ENCODE measurements at places on chromosomes 13 and 19.
A peak's percentile ranks its signal among the peaks of the same experiment; 100 is the strongest.

- no peak for DNase-seq
Measured at GRCh38 chr13:44136696-44137268, 236.8 kb upstream of the SERP2 start.

DNA sequence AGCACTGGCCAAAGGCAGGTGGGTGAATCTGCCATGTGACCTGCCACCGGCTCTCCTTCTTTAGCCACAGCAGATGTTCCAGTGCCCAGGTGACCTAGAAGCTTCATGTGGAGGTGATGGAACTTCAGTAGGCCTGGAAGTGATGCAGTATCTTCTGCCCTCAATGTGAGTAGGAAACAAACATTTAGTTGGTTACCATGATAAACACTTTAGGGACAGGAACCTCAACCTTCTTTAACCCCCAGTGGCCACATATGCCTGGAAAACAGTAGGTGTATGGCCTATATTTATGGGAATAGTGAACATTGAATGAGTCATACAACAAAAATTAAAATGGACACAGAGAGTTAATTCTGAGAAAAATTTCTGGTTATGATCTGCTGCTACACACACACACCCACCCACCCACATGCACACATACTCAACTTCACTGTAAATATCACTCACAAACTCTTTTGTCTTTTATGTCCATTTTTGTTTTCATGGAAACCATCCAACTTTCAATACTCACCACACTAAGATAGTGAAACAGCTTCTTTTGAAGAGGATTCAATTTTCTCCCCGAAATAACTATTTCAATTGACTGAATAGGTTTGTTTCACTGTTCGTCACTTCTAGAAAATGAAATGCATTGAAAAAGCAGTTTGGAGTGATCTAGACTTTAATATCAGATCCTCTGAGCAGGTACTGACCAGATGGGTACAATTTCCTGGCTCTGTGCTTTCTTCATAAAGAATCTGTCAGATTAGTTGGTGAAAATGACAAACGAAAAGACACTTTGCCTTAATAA, 97.3 kb downstream of the STARD13 start:
- no peak for DNase-seq

DNA sequence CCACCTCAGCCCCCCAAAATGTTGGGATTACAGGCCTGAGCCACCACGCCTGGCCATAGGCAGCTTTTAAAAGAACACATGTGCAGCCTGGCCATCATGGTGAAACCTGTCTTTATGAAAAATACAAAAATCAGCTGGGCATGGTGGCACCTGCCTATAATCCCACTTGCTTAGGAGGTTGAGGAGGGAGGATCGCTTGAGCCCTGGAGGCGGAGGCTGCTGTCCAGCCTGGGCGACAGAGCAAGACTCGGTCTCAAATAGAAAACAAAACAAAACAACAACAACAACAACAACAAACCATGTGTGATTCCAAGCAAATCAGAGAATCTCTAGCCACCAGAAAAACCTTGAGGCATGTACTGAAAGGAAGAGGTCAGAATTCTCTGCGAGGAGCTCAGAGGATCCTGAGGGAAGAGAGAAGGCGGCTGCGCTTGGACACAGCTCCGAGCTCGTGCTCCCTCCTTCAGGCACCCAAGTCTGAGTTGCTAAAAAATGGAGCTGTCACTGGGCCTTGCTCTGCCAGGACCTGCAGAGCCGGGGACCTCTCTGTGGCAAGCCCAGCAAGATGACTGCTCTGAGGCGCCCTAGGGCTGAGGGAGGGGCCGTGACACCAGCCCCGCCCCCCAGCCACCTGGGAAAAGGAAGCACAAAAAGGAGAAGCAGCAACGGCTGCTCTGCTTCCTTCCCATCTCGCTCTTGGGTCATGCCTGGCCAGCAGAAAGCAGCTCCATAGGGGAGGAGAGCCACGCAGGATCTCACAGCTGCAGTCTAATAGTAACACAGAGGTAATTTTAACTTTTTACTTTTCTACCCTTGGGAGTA, at the start of gene ARL11:
ARL11 (plus strand) TSS at position 677 of the 822 bp plus-strand sequence. CDS start 1,941 bp downstream, outside the sequence.
- DNase-seq: peak; percentile 16

DNA sequence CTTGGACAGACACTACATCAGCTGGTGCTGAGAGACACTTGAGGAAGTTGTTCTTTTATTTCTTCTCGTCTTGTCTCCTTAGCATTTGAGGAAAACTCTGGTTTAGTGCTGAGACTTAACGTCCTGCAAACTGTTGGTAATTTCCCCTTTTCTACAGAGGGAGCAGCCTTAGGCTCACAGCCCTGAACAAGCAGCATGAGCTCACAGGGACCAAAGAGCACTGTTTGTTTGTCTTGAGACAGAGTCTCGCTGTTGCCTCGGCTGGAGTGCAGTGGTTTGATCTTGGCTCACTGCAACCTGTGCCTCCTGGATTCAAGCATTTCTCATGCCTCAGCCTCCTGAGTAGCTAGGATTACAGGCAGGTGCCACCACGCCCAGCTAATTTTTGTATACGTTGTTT, 5.5 kb downstream of the ZNF805 start:
- DNase-seq: no peak

DNA sequence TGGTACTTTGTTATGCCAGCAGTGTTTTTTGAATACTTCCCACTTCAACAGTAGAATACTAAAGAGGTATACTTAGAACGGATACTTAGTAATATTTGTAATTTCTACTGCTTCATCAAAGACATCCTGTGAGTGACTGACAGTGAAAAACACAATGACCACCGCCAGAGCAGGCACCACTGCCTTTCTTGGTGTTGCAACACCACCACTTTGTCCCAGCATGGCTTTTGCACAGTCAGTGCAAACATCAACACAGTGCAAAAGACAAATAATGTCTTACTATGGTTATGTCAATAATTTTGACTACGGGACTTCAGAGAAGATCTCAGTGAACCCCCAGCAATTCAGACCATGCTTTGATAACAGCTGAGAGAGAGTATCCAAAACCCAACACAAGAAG, 220.5 kb downstream of the RBM26 start:
- DNase-seq: no peak

- no peak for DNase-seq
Measured at GRCh38 chr13:105990256-105990958, 545.1 kb downstream of the EFNB2 start.

GRCh38 chr13:24215732-24216131, 55.2 kb downstream of the SPATA13 start:
- no peak for DNase-seq

DNA sequence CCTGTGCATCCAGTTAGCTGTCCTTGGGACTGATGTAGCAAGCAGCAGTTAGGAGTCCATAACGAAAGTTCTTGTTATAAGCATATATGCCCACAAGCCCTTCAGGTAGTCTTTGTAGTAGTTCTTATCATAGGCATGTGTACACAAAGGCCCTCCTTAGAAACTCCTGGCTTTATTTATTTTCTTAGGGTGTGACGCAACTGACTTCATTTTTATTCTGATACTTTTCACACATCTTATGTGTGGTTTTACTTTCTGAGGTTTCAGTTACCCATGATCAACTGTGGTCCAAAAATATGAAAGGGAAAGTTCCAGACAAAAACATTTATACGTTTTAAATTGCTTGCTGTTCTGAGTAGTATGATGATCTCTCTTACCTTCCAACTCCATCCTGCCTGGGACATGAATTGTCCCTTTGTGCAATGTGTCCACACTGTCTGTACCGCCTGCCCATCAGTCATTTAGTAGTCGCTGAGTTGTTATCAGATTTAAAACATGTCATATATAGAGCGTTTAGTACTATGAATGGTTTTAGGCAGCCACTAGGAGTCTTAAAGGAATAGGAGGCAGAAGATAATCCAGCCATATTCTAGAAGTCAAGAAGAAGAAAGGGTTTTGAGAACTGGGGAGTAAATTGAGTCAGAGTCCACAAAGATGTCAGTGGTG, 19.4 kb downstream of the GPC5 start:
- DNase-seq: no peak

DNA sequence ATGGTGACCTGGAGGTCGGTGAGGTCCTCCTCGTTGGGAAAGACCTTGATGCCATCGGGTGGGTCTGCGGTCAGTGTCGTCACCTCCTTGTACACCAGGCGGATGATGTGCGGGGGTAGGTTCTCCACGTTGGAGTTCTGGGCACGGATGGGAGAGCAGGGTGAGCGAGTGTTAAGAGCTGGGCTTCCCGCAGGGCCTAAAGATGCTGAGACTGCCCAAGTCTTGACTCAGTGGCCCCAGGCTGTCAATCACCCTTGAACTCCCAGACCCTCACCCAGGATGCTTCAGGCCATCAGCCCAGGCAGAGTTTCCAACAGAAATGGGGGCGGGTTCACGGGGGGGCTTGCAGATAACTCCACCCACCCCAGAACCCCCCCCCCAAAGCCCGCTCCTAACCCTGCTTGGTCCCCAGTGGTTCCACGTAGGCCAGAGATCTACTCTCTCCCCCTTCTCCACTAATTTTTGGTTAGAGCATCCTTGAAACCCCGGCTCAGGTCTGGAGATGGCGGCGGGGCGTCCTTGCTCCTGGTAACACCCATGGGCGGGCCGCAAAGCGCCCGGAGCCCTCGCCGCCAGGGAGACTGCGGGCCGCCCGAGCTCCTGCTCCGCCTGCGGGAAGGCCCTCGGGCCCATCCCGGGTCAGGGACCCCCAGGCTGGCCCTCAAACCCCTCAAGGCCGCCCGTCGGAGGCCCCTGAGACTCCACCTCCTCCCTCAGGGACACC, 600 bp downstream of the UBE2S start:
- no peak for DNase-seq

DNA sequence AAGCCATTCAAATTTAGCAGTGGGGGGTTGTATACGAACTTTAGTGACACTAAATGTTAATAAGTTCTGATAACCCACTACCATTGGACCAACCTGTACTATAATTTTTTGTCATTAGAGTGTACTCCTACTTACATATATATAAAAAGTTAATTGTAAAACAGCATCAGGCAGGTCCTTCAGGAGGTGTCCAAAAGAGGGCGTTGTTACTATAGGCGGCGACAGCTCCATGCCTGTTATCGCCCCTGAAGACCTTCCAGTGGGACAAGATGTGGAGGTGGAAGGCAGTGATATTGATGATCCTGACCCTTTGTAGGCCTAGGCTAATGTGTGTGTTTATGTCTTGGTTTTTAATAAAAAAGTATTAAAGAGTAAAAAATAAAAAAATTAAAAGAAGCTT, 27.5 kb downstream of the SPRYD7 start:
- no peak for DNase-seq

GRCh38 chr13:47511647-47512046, 489.4 kb downstream of the SUCLA2 start:
- no peak for DNase-seq

DNA sequence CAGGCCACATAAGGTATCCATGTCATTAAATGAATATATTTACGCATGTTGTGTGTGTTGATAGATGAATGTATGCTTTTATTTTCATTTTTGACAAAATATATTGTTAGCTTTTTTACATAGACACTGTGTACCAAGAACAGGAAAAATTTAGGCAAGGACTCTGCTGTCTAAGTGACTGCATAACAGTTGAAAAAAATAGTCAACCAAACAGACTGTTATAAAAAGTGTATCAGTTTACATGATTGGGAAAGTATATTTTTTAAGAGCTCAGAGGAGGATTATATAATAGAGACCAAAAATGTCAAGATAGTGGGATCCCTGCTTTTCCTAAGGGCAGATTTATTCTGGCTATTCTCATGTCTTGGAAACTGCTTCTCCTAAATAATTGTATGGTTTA, 858.0 kb downstream of the SLITRK1 start:
- no peak for DNase-seq

DNA sequence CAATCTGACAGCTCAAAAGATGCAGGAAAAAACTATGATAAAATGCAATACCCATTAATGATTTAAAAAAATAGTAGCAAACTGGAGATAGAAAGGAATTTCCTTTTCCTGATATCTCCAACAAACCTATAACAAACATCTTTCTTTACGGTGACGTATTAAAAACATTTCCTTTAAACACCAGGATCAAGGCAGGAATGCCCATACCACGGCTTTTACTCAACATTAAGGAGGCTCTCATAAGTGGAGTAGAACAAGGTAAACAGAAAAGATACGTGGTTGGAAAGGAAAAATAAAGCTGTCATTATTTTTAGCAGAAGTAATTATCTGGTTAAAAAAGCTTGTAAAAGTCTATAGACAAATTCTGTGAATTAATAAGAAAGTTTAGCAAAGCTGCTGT, 61.1 kb downstream of the MIPEP start:
- no peak for DNase-seq

- peak; percentile 79 for DNase-seq
Measured at GRCh38 chr19:44903602-44904425, 1.8 kb upstream of the APOE start.

DNA sequence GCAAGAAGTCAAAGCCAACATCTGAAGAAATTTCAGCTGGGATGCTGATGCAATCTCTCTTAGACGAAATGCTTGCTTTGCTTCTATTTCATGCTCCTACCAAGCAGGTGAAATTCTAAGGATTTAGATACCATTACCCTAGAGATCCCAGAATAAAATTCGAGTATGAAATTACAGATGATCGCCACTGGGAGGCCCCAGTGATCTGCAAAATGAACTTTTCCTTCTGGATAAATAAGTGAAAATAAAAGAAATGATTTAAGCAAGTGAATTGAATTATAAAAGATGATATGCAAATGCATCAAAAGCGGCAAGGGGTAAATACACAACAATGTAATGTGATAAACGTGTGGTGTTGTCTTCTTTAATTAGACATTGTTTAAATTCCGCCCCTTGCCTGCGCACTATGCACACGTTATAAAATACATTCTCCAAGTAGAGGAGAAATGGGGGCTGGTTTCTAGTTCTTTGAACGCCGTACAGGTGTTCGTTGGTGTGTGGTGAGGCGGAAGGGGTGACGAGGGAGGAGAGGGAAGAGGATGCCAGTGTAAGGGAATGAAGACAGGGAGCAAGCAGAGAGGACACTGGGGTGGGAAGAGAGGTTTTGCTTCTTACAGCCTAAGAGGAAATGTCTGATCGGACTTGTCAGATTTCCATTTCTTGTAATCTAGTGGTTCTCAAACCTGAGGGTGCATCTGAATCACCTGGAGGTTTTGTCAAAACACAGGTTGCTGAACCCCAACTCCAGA, 58.0 kb downstream of the ERCC5 start:
- no peak for DNase-seq

DNA sequence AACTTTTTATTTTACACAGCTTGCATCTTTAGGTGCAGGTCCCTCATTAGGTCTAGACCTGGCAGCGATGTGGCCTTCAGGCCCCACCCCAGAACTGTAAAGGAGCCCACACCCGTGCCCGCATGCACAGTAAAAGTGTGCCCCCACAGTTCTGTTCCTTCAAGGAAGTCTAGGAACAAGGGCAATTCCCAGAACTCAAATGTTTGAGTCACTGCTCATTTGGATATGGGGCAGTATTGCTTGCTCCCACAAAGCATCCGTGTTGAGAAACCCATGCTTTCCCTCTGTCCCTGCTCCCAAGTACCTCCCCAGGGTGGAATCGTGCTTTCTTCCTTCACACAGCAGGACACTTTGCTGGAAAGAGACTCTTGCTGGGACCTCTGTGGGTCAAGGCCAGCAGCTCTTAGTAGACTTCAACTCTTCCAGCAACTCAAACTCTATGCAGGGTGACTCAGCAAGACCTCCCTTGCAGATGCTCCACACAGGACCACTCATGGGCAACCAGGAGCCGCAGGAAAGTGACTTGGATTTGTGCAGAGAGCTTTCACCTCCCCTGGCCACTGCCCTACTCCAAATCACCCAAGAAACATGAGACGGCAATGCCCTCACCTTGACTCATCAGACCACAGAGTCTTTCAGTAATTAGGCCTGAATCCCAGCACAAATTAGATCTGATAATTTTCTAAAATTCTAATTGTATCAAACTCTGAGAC, 12.3 kb downstream of the SLC7A1 start:
- DNase-seq: no peak

GRCh38 chr13:100506154-100506553, 82.4 kb downstream of the GGACT start:
- no peak for DNase-seq
